ENCODE measurements at places on chromosomes 5 and 9.

- no peak for DNase-seq
These were observed 71.3 kb upstream of the FTMT start for GRCh38 chr5:121780406-121780805.

GRCh38 chr5:178231539-178232123, 971 bp downstream of the PHYKPL start:
- no peak for DNase-seq

GRCh38 chr5:169474226-169474625, 109.3 kb upstream of the SPDL1 start:
- DNase-seq: no peak

DNA sequence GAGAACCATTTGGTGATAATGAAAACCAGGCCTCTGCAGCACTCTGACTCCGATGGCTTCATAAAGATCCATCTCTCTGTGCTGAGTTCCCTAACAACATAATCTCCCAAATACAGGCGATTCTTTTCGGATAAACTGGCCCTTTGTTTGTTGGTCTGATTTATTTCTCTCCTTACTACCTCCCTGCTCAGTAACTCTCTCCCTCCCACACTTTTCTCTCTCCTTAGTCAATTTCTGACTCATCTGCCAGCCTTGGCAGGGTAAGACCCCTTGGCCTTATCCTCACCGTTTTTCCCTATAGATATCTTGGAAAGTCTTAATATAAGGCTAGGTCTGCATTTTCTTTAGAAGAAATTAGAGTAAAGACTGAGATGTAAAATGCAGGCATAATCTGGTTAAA, 128.7 kb downstream of the BRINP1 start:
- no peak for DNase-seq

DNA sequence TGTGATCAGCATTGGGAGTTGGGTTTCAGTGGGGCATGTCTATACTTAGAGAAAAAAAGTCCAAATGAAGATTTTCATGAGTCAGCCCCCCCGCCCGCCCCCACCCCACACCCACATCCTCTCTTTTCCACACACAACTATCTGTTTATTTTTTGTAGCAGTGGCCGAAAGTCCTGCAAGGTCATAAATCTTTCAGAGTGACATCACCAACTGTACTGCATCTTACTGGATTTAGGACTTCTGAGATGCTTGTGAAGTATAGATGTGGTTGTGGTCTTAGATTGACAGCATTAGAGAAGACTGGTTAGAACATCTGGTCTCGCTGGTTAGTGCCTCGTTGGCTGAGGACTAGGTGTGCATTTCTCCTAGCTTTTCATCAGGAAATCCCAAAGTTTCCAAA, 7.3 kb upstream of the ROPN1L start:
- DNase-seq: no peak

All from NCI-H510A (cell line).